Activated T-helper 1 cell treated with Interleukin-2 at 50 U/mL for 16 hours (primary cell): ENCODE measurements at places on chromosomes 16 and 17.

GRCh38 chr17:73710095-73710592, 65.9 kb upstream of the SDK2 start:
- DNase-seq: peak; percentile 33

GRCh38 chr16:86508028-86508946, 2.0 kb upstream of the FOXF1 start:
- no peak for DNase-seq

DNA sequence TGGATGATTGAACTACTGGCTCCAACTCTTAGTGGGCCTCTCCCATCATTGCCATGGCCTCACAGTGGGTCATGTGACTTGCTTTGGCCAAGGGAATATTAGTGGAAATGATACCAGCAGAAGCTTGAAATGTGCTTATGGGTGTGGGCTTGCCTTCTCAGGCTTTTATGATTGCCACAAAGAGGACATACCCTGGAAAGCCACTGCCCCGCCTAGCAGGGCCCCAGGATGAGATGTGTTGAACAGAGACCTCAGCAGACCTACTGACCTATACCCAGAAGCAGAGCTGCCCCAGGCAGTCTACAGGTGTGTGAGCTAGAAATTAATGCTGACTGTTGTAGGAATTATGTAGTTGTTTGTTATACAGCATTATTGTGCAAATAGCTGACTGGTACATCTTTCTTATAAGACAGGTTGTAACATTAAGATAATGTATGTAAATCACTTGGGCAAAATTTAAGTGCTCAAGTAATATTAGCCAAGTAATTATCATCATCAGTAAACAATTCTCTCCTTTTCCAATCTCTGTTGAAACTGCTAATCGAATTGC, 67.8 kb upstream of the CDH5 start:
- DNase-seq: no peak

- no peak for DNase-seq
These were observed 60.0 kb upstream of the BCAR1 start for GRCh38 chr16:75311383-75311938.

GRCh38 chr16:78513838-78514237, 414.4 kb downstream of the WWOX start:
- DNase-seq: no peak

GRCh38 chr17:75832652-75833400, 11.4 kb downstream of the UNC13D start:
- no peak for DNase-seq

GRCh38 chr16:85157813-85158742, 45.8 kb upstream of the CIBAR2 start:
- DNase-seq: no peak

DNA sequence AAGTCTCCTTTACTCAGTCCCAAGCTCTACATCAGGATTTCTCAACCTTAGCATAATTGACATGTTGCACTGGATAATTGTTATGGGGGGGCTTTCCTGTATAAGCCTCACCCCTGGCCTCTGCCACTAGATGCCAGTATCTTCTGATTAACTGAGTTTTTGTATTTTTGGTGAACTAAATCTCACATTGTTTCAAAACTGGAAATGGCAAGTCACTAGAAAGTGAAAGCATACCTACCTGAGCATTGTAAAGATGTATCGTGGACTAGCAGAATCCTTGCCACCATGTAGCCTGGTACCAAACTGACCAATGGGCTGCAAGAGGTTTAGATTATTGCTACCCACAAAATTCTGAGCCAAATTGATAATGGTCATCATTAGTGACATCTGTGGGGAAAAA, 15.0 kb downstream of the TOP2A start:
- DNase-seq: no peak

DNA sequence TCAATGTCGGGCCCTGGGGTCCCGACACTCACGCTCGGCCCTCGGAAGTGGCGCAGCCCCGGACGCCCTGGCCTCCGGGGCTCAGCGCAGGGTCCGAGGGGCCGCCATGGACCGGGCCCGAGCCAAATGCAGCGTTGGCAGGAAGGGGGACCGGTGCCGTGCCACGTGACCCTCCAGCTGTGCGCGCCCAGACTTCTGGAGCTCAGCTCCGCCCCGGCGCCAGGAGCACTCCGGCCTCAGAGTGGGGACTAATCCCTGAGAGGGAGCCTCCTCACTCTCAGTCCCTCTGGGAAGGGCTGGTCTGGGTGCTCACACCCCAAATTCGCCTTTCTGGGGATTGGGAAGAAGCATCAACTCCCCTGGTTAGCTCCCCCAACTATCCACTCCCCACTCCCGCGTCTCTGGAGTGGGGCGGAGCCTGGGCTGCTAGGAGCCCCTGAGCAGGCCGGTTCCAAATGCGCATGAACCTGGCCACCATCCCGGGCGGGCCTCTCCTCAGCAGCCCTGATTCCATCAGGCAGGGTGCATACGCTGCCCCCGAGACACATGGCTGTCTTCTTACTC, at the start of gene B3GNT9:
B3GNT9 (minus strand) TSS at position 166 of the 564 bp plus-strand sequence. CDS start 513 bp downstream, outside the sequence.
- no peak for DNase-seq

- DNase-seq: no peak
These were observed 508.9 kb downstream of the WWOX start for GRCh38 chr16:78608305-78608776.

DNA sequence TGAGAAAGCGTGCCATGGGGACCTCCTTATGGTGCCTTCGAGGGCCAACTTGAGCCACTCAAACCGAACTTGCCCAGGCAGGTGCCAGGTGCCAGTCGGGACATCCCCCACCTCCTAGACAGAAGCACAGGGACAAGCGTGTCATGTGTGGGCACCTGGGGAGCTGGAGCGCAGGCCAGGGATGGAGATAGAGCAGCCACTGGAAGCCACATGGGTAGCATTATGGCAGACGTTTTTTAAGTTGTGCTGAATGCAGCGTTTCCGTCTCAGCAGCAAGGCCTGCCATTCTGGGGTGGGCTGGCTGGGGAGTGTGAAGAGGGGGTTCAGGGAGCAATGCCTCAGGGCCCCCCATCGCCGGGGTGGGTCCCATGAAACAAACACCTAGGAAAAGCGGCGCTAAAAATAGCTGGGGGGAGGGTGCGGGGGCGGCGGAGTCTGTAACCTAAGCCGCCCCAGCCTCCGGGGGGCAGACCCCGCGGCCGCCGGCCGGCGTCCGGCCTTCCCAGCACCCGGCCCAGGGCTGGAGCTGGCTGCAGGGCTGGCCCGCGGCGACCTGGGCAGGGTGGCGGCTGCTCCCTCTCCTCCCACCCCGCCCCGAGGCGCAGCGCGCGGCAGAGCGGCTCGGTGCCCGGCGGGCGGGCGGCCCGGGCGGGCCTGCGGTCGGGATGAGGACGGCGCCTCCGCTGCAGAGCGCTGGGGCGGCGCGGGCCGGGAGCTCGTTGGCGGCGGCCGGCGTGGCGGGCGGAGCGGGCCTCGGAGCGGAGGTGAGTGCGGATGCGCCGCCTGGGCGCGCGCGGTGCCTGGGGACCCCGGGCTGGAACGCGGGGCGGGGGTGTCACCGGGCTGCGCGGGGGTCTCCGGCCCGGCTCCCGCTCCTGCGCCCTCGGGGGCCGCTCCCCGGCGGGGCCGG, at the start of gene ZNF469:
ZNF469 (plus strand) TSS at position 469 of the 910 bp plus-strand sequence. CDS start 44,512 bp downstream, outside the sequence.
- DNase-seq: no peak

- no peak for DNase-seq
These were observed 11.2 kb downstream of the RTN4RL1 start for GRCh38 chr17:2013994-2014317.

GRCh38 chr17:77838748-77839697, 119.5 kb upstream of the TNRC6C start:
- no peak for DNase-seq

DNA sequence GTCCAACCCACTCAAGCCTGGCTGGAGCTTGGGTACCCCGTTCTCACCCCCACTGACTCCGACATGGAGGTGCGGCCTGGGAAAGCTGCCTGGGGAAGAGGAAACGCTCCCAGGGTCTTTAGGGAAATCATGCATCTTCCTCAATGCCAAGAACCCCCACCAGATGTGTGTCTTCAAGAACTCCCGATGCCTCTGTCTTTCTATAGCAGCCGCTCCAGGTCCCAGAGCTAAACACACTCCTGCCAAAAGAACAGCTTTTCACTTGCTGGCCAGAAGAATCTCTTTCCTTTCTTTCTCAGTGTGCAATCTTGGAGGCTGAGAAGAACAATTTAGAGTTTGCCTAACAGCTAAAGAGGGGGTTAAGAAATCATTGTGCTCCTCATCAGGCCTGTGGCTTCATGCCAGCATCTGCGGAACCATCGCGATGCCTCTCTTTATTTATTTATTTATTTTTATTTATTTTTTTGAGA, 41.1 kb upstream of the MTSS2 start:
- DNase-seq: no peak

DNA sequence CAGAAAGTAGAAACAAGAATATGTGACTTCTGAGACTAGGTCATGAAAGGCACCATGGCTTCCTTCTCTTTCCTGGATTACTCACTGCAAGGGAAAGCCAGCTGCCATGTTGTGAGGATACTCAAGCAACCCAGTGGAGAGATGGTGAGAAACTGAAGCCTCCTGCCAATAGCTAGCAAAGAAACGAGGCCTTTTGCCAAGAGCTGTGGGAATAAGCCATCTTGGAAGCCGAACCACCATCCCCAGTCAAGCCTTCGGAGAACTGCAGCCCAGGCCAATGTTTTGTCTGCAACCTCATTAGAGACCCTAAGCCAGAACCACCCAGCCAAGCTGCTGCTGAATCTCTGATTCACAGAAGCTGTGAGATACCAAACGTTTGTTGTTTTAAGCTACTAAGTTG, 104.7 kb upstream of the CRHR1 start:
- no peak for DNase-seq

DNA sequence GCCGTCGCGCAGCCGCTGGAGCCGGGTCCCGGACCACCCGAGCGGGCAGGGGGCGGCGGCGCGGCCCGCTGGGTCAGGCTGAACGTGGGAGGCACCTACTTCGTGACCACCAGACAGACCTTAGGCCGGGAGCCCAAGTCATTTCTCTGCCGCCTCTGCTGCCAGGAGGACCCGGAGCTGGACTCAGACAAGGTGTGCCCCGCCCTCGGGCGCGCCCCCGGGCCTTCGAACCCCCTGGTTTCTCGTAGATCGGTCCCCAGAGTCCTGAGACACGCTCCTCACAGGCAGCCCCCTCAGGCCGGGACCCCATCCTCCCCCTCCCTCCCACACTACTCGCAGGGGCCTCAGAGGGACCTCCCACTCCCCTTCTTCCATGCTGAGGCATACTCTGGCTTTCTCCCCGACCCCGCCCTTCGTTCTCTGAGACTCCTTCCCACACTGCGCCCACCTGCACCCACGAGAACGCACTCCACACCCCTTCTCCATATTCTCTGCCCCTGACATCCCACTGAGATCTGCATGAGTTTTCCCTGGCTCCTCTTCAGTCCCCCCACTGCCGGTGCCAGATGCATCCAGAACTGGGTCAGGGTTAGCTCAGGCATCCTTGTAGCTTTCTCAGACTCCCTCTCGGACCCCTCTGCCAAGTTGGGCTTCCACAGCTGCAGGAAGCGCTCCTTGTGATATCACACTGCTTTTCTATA, 523 bp downstream of the KCTD2 start:
- no peak for DNase-seq

GRCh38 chr17:30378241-30378824, 394 bp upstream of the CPD start:
- peak; percentile 44 for DNase-seq

DNA sequence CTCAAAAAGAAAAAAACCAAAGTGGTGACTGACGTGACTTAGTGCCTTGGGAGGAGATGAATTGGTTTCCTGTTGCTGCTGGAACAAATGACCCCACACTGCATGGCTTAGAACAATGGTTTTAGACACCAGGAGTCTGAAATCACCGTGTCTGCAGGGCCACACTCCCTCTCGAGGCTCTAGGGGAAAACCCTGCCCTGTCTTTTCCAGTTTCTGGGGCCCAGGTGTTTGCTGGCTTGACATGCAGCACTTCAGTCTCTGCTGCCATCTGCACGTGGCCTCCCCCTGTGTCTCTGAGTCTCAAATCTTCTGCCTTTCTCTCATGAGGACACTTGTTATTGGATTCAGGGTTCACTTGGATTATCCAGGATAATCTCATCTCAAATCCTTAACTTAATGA, 323.8 kb upstream of the TNRC6C start:
- no peak for DNase-seq
